Right ventricle myocardium inferior (tissue), 1 donor: ENCODE measurements at places on chromosomes 7 and 10. TPM values are rescaled to one million over a fixed set of nuclear protein-coding genes. Genes with fewer than 3 reads are reported as not detected.
A peak's percentile ranks its signal among the peaks of the same experiment; 100 is the strongest.

DNA sequence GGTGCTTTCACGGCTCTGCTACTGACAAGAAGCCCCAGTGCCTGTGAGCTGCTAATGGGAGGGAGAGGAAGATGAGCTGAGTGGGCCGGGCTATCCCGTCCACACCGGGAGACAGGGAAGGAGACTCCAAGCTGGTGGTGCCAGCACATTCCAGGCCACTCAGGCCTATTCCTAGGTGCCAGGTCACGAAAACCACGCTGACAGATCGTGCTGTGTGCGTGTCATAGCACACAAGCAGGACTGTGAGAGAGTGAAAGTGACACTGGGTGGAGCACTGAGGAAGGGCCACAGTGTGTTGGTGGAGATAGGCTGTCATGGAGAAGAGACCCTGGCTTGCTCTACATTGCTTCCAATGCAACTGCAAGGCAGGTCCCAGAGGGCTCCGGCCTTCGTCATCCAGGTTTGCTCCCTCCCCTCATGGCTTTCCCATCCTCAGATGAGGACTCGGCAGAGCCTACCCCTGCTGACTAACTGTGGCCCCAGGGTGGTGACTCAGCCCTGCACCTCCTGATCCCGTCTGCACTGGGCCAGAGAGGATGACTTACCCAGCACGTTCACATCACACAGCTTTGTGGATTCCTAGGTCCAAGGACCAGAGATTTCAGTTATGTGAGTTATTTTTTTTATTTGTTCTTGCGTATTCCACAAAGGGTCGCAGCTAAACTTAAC is 167.3 kb downstream of the EGFR start:
- no peak for DNase-seq

GRCh38 chr10:132942101-132943057 is at the start of gene CFAP46:
Gene CFAP46 (minus strand): TSS chr10:132942570. CDS start chr10:132942484, 86 bp downstream.
- peak; percentile 80 for DNase-seq

DNA sequence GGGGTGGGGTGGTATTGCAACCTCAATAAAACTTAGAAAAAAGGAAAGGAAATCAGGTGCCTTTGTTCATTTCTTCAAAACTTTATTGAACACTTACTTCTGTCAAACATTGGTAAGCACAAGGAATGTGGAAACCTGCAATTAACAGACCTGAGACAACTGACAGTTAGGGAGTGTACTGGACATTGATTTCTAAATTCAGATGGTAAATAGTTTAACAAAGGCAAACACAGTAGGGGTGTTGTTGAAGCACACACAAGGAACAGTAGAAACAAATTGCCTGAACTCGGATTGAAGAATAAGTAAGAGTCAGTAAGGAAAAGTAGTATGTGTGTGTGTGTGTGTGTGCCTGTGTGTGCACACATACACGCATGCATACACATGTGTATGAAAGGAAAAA is 108.6 kb downstream of the CSTF2T start:
- DNase-seq: no peak

GRCh38 chr10:9992661-9993060 is 1025.0 kb upstream of the CELF2 start:
- no peak for DNase-seq

- no peak for DNase-seq
Measured at GRCh38 chr7:155862123-155862892, 50.0 kb upstream of the SHH start.

- DNase-seq: no peak
Measured at GRCh38 chr7:98360221-98361130, 40.4 kb downstream of the BAIAP2L1 start.

HMX3 gene
- total RNA-seq: not detected

DNA sequence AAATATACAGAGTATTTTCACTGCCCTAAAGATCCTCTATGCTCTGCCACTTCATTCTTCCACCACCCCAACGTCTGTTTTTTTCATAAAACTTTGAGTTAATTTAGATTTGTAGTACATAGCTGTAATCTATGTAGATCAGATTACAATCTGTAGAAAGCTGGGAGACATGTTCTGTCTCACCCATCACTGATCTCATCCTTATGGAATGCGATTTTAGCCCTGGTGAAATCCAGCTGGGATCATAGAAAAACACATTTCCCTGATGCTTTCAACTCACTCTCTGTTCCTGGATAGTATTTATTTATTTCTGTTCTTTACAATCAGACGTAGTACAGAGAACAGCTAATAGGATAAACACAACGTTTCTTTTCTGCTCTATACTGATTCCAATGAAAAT is 521.0 kb downstream of the KIF20B start:
- DNase-seq: no peak

DNA sequence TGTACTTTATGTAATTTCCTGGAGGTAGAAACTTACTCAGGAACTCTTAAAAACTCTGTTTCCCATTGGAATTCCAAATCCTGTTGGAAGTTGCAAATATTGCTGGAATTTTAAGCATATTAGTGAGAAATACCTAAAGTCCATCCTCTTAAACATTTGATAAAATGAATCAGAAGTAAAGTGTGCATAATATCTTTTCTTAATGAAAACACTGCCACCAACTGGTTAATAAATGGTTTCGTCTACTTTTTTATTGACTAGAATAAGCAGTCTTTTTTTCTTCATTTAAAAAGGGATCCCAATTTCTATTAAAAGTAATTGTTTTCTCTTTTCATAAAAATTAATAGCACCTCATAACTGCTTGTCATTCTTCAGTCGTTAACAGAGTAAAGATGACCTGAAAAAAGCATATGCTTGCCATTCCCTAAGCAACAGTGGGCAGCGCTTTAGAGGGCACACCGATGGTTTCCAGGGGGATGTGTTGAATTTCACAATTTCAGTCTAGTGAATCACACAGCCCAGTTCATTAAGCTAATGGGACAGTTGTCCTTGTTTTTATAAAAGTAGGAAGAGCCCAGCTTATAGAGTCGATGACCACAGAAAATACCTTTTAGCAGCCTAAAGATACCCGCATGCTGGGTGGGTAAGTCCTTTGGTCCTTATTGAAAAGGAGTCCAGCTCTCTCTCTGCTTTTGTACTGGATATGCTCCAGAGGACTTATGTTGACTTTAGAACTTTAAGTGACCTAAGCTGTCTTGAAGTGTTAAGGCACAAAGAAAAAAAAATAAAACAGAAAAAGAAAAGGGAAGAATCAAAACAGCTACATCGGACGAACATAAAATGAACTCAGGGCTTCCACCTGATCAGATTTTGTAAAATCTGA is 28.5 kb downstream of the NPS start:
- no peak for DNase-seq

- no peak for DNase-seq
Measured at GRCh38 chr10:14102056-14102455, 228.7 kb downstream of the FRMD4A start.

GRCh38 chr10:21368728-21369425 is 156.6 kb downstream of the SKIDA1 start:
- no peak for DNase-seq

- no peak for DNase-seq
Measured at GRCh38 chr10:32161586-32161985, 105.4 kb upstream of the KIF5B start.

- no peak for DNase-seq
Measured at GRCh38 chr7:16668978-16669377, 23.0 kb downstream of the BZW2 start.

DNA sequence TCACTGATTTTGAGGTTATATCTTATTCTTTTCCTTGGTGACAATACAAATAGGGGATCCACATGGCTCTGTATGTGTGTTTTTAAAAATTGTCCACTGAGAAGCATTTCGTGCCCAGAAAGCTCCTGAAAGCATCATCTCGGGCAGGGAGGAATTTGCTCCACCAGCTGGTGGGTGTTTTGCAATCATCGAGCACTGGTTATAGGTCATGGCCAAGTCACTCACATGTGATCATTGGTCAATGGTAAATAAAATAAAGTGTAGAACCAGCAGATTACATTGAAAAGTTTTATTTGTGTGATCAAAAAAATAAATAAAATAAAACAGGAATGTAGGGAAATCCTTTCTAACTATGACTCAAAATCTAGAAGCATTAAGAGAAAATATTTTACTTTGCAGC is 23.0 kb upstream of the SNX13 start:
- no peak for DNase-seq

OPN1SW gene
- not detected for total RNA-seq
